ENCODE measurements at places on chromosomes 11 and 22.

GRCh38 chr22:26174280-26174679 lies 5.0 kb downstream of the SEZ6L start:
- DNase-seq = no peak

DNA sequence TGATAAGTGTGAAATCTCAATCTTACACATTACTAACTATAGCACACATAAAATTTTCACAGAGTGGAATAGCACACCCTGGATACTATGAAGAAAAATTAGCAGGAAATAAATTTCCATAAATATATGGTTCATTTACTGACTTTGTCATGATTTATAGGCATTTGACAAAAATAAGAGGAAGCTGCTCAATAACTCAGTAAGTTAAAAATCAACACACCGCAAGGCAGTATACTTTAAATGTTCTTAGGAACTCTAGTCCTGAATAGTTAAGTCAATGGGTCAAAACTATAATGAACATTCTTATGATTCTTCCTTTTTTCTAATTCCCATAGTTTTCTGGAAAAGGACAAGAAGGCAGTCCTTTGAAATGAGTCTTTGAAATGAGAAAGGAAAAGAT lies 1557.8 kb upstream of the RAG2 start:
- DNase-seq = no peak

- no peak for DNase-seq
These were observed 21.7 kb upstream of the CTTN start for GRCh38 chr11:70376621-70377020.

GRCh38 chr11:69972351-69972802 lies 105.7 kb upstream of the ANO1 start:
- DNase-seq = no peak

GRCh38 chr11:3732671-3733436 lies 61.7 kb upstream of the CHRNA10 start:
- no peak for DNase-seq

GRCh38 chr11:5928271-5928670 lies 13.8 kb upstream of the OR56A3 start:
- no peak for DNase-seq

DNA sequence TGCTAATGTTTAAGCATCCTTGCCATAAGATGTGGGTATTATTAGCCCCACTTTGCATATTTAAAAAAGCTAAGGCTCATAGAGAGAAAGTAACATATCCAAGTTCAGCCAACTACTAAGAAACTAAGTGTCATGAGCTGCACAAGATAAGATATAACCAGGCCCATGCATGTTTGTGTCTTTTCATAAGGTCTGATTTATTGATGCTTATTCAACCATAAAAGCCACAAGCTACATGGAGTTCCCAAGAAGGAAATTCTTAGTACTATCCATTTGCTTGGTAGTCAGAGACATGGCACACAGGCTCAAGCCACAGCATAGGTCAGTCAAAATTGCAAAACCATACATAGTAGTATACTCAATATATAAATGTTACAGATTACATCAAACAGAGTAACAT lies 488.5 kb downstream of the SOX6 start:
- no peak for DNase-seq

- DNase-seq = no peak
These were observed 2.3 kb downstream of the IRF7 start for GRCh38 chr11:613369-613968.

DNA sequence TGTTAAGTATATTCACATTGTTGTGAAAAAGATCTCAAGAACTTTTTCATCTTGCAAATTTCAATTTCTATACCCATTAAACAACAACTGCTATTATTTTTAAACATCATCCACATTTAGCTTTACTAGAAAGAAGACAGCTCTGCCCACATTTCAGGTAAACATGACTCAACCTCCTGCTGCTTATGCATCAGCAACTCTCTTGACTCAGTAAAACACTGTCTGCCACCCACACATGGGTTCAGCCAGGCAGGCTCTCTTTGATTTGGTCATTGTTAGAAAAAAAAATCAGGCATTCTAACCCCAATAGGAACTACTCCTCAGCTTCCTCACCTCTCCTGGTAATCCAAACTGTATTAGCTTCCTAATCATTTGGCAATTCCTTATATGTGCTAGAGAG lies 5.1 kb upstream of the ENDOD1 start:
- no peak for DNase-seq

GRCh38 chr11:7222619-7223018 lies 29.1 kb upstream of the SYT9 start:
- no peak for DNase-seq

DNA sequence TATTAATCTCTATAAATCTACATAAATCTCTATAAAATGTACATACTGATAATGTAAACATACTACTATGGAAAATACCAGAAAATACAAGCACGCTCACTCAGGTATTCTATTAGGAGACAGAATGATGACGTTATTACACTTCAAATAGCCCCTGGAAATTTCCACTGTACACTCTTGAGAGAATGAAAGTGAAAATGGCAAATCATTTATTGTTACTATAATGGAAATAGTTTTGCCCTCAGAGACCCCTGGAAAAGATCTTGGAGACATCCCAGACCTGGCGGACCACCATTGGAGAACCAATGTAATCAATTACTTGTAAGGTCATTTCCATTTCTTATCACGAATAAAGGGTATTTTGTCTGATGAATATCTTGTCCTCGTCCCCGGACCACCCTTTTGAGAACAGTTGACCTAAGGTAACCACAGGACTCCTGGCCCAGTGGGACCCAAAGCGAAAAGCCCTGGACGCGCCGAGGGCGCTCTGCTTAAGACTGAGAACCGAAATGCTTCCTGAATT lies 509 bp upstream of the PRRG4 start:
- no peak for DNase-seq

- no peak for DNase-seq
These were observed 36.2 kb upstream of the KRTAP5-7 start for GRCh38 chr11:71490731-71491390.

- no peak for DNase-seq
These were observed 741 bp upstream of the MTA2 start for GRCh38 chr11:62602141-62603071.

- DNase-seq = no peak
These were observed 5.5 kb upstream of the NEAT1 start for GRCh38 chr11:65416841-65417701.

DNA sequence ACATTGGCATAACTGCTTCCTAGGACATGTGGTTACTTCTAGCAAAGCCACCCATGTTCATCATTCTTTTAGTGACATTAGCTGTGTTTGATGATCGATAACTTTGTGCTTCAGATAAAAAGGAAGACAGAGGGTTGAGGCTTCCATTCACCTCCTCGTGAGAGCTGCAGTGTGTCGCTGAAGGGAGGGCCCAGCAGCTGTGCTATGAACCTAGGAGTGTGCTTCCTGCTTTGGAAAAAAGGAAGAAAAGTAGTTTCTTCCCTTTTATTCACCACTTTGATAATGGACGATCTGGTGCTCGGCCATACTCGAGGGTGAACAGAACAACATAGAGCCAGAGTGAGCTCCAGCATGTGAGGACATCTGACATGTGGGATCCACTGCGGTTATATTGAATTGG lies 6.1 kb upstream of the RFPL2 start:
- DNase-seq = no peak

GRCh38 chr11:70547821-70548670 lies 149.7 kb downstream of the CTTN start:
- no peak for DNase-seq

DNA sequence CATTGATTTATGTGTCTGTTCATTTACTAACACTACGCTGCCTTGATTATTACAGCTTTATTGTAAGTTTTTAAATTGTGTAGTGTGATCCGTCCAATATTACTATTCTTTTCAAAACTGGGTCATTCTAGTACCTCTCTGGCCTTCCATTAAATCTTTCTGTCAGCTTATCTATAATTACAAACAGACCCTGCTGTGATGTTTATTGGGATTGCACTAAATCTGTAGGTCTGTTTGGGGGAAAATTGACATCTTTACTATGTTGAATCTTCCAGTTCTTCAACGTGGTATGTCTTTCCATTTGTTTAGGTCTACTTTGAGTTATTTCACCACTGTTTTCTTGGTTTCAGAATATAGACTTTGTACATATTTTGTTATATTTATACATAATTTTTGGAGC lies 15.6 kb downstream of the CABIN1 start:
- no peak for DNase-seq

DNA sequence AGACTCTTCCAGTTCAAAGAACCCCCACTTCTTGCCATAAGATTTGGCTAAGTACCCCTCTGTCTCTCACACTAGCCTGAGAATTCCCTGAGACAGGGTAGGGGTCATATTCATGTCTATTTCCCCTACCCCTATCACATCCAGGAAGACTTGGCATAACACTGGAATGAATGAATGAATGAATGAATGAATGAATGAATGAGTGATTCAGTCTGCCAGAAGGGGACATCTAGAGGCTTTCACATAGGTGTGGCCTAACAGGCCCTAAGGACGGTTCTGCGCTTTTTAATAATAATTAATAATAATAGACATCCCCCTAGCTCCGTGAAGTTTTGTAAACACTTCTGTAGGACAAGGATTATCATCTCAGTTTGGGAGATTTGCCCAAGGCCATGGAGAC lies 415.7 kb downstream of the TENM4 start:
- DNase-seq = no peak

DNA sequence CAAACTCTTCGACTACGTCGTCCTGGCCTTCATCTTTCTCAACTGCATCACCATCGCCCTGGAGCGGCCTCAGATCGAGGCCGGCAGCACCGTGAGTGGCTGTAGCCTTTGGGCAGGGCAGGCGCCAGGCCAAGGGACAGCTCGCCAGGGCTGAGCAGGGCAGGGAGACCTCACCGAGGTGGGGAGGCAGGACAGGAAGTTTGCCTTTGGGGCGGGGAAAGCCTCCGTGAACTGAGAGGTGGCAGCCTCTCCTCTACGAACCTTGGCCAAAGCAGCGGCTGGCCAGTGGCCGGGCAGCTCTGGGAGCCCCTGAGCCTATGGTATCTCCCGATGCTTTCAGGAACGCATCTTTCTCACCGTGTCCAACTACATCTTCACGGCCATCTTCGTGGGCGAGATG lies 93.2 kb downstream of the CACNA1I start:
- no peak for DNase-seq

- no peak for DNase-seq
These were observed 5.4 kb downstream of the LINC01488 start for GRCh38 chr11:69486773-69487291.

DNA sequence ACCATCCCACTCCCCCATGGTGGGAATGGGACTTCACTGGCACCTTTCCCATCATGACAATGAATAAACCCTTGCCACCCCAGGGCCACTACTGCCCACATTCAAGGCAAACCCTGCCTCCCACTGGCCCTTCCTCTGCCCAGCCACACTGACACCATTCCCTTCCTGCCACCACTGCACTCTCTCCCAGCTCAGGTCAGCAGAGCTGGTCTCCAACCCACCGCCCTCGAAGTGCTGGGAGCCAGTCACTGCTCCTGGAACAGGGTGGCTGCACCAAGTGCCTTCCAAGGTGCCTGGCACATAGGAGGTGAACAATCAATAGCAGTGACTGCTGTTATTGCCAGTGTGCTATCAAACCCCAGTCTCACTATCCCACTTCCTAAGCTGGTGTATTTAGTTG lies 27.1 kb downstream of the PRDM10 start:
- no peak for DNase-seq

DNA sequence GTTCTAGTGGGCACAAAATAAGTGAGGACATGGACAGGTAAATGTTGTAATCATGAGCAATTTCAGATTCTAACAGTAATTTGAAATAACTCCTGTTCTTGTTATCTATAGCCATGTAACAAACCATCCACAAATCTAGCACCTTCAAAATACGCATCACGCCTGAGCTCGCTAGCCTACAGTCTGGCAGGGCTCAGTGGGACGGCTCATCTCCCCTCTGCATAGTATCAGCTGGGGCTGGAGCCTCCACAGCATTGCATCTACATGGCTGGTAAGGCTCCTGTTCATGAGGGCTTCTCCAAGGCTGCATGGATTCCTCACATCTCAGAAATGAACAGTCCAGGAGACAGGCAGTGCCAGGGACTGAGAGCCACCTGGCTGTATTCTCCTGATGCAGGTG lies 112.6 kb downstream of the KCNQ1 start:
- DNase-seq = no peak

GRCh38 chr11:110261195-110262071 lies 35.0 kb downstream of the RDX start:
- no peak for DNase-seq

- no peak for DNase-seq
These were observed 30.6 kb downstream of the RSF1 start for GRCh38 chr11:77789731-77790476.

GRCh38 chr11:116960930-116961329 lies 123.5 kb upstream of the APOA1 start:
- DNase-seq = no peak

DNA sequence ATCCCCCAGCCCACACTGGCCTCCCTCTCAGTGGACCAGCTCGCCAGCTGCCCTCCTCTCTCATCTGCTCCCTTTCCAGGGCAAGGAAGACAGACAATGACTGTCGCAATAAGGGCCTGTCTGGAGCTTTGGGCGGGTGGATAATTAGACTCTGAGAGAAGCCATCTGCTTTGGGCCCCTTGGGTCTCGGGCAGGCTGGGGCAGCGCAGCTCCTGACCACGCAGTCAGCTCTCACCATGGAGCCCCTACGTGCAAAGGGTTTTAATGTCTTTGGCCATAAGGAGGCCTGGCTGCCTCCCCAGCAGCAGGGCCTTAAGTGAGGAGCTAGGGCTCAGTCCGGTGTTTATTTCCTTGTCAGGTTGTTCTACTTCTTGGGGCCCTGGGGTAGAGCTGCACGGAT lies 153.9 kb downstream of the CHST1 start:
- no peak for DNase-seq

- no peak for DNase-seq
These were observed 226.7 kb upstream of the NARS2 start for GRCh38 chr11:78801161-78801884.

DNA sequence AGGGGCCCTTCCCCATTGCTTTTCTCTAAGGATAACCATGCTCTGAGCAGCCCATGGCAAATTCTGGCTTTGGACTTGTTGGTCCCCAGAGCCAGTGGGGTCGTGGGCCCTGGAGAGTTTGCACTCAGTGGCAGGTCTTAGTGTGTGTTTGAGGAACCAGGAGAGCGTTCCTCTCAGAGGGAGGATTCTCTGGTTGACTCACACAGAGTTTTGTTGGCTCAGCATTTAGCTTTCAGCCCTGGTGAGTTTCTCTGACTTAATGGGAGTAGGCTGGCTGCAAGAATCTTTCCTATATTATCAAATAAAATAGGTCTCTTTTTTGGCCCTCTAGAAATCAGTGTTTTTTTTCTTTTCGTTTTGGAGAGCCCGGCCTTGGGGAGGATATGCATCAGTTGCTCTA lies 20.9 kb downstream of the ST14 start:
- no peak for DNase-seq
